M059J (cell line): ENCODE measurements at places on chromosomes 7 and 10. TPM values are rescaled to one million over a fixed set of nuclear protein-coding genes. Genes with fewer than 3 reads are reported as not detected.

The BTBD16 gene
- total RNA-seq: 0.05 TPM in 1 of 2 replicates, not detected in the other

The HTR5A gene
- not detected in 2 replicates for total RNA-seq

The ZPBP gene
- total RNA-seq: not detected in 2 replicates

The AS3MT gene
- 0.12 and 1.5 TPM in 2 replicates for total RNA-seq

The TYW1 gene
- 20.6 and 32.3 TPM in 2 replicates for total RNA-seq

The EMX2 gene
- total RNA-seq: not detected in 2 replicates

DNA sequence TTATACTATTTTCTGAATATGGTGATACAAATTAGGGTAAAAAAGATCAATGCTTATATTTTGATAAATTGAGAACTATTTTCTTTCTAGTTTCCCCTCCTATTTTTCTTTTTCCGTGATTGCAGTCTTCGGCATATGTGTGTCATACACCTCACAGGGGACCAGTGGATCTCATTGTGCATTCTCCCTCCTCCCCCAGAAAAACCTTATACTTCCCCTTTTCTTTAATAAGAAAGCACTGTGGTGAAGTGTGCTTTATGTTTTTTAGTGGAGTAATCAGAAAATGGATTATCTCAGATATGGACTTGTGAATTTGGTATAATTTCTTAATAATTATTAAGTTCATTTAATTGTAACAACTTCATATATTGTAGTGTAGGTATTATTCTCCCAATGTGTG lies 72.8 kb downstream of the BICC1 start:
- no peak for DNase-seq

GRCh38 chr10:9636216-9636615 lies 1381.5 kb upstream of the CELF2 start:
- DNase-seq: no peak

- peak; percentile 33 for DNase-seq
Observed at GRCh38 chr7:148701414-148701813, 2.7 kb downstream of the CUL1 start.

- peak; percentile 80 for DNase-seq
Observed at GRCh38 chr7:156897673-156898072, 4.7 kb upstream of the LMBR1 start.

- DNase-seq: peak; percentile 72
Observed at GRCh38 chr7:92137557-92137956, 3.3 kb upstream of the CYP51A1 start.

DNA sequence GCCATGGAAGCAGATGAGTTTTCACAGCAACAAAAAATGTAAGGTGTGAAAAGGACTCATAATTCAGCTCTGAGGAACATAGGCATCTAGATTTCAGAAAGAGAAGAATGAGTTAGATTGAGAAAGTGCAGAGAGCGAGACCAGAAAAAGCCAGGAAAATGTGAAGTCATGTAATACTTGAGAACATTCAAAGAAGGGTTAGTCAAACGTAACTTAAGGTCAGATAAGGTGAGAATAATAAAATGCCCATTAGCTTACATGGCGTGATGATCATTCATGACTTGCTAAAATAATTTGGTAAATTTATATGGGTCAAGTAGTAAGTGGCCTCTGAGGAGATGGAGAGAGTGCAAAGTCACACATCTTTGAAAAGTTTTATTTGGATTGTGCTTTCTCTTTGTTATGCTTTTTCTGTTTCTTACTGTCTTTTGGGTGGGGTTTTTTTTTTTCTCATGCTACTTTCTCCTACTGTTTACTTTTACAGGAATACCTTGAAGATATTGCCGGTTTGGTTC lies 271.8 kb upstream of the NRG3 start:
- no peak for DNase-seq

- DNase-seq: no peak
Observed at GRCh38 chr10:62356447-62356846, 17.7 kb upstream of the ZNF365 start.

DNA sequence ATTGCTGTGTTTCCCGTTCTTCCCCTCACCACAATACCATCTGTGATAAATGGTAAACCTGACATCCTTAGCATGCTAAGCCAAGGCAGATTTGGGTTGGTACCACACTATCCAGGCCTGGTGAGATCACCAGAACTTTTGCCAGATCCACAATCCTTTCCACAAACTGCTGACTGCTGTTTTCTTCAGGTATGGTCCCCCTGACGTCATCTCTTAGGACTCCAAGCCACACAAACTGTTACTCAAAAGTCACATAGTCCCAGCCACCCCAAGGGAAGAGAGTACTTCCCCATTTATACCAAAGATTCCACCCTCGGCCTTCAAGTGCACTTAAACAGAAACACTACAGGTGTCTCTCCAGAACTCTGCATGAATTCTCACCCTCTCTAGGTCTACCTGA lies 34.8 kb downstream of the SLC25A13 start:
- DNase-seq: no peak

DNA sequence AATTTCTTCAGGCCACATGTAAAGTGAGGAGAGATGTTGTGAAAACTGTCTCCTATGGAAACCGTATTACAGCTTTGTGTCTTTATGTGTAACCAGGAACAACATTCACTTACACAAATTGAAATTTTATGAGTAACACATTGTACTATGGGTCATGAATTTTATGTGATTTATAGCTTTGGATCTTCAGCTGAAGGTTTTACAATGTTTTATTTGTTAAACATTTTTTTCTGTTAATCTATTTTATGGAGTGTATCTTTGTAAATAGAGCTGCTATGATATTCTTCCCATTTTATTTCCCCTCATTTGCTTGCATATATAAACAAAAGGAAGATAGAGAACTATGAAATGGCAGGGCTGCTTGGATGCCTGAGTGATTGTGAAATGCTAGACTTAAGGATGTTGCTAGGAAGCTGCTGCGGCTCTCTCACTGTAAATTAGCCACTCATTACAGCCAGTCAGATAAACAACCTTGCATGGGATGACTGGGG lies 104.5 kb upstream of the PCLO start:
- DNase-seq: peak; percentile 49

DNA sequence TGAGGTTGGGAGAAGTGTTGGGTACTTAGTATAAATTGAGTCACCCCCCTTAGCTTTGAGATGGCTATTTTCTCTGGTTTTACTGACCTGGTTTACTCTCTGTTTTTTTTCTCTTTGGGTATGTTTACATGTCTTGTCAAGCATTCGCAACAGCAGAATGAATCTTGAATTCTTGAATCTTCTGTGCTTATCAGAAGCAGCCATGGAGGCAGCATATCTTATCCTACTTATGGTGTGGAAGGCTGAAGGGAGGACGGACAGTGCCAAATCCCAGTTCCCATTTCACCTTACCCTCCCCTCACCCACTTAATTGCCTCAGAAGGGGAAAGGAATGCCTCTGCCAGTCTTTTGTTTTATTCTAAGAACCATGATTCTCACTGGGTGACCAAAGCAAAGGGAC lies 3.7 kb downstream of the SND1 start:
- DNase-seq: no peak

DNA sequence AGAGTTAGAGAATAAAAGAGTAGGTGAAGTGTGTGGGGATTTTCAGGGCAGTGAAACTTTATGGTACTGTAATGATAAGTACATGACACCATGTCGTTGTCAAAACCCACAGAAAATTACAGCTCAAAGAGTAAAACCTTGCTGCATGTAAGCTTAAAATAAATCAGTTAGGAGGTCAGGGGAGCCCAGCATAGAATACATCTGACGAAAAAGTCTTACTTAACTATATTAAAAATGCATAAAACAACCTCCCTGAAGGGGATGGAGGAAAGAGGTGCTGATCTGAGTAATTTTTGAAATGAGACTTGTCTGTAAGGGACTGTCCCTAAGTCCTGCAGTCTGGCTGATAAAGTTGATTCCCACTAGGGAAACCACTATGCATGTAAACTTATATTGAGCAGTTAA lies 49.8 kb upstream of the AKR1E2 start:
- no peak for DNase-seq

GRCh38 chr7:111650456-111650999 lies 88.2 kb upstream of the IMMP2L start:
- peak; percentile 47 for DNase-seq

GRCh38 chr7:112204499-112205342 lies 1.5 kb downstream of the DOCK4 start:
- peak; percentile 54 for DNase-seq

GRCh38 chr7:148729984-148730733 lies 31.5 kb downstream of the CUL1 start:
- DNase-seq: peak; percentile 81

DNA sequence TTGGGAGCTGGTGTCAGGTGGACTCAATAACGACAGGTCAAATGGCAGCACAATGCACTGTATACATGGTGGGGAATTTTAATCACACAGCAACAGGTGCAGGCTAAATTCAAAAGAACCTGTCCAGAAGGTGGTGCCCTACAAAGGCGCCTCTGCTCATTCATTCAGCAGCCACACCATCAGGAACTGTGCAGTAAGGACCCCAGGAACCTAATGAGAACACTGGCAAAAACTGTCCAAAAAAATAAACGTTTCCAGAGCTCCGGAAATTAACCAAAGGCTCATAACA lies 21.9 kb upstream of the CRYGN start:
- DNase-seq: no peak

GRCh38 chr7:102944241-102944640 lies 31.4 kb downstream of the LRRC17 start:
- DNase-seq: no peak

DNA sequence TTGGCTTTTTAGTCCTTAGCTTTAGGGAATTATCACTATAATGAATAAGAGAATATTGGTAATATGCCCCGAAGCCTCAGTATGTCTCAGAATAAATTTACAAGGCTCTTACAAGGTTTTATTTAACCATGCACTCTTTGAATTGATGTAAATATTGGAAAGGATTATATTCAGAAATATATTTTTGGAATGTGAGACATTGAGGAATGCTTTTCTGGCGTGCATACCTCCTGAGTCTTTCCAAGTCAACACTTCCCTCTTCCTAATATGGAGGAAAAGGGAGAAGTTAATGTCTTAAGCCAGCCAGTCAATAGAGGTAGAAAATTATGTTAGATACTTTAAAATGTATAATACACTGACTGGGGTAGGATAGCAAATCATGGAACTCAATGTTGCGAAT lies 1.2 kb upstream of the OR2F1 start:
- no peak for DNase-seq

DNA sequence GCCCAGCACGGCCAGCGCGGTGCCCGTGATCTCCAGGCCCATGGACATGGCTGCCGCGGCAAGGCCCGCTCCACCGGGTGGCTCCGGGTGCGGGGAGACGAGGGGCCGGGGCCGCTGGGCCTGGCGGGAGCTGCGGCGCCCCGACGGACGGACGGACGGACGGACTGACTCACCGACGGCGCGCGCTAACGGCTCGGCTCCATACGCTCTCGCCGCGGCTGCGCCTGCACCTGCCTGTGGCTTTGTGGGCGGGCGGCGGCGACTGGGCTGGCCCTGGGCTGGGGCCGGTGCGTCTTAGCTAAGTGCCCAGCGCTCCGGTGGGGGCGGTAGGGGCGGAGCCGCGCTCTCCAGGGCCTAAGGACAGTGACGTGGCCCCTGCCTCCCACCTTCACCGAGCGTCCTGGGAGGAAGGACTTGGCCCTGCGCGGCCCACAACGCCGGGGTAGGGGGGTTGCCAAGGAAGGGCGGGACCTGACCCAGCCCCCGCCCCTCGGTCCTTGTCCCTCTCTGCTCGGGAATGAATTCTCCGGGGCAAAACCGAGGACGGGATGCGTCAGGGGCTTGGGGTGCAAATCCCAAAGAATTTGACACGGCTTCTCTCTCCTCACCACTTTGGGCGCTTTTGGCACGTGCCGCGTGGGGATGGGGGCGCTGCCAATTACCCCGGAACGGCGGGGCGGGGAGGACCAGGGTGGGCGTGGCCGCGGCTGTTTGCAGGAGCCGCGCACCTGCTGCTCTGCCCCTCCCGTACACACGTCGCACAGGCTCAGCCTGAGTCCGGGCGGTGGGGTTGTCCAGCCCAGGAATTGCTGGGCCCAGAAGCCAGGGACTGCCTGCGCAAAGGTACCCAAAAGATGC lies at the start of gene CLDN3:
Gene CLDN3 (minus strand): TSS at position 269 of the 858 bp plus-strand sequence. CDS start 221 bp downstream, at position 48.
- no peak for DNase-seq

- DNase-seq: peak; percentile 12
Observed at GRCh38 chr7:43509906-43510305, 73.0 kb upstream of the STK17A start.

DNA sequence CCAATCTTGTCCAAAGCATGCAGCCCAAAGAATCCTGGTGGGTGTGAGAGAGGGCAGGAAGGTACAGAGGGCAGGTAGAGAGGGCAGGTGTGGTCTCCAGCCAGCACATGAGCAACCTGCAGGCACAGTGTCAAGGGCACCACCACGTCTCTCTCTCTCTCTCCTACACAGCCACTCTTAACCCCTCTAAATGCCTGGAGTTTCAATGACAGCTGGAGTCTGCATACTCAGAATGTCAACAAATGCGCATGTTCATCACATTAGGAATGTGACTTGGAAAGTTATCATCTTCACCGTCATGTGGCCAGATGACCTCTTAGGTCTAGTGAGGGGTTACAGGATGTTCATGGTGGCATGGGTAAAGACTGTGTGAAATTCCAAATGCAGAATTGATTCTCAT lies 456.8 kb downstream of the SORCS1 start:
- DNase-seq: no peak

- peak; percentile 84 for DNase-seq
Observed at GRCh38 chr7:22728401-22729029, 1.5 kb downstream of the IL6 start.

GRCh38 chr7:128742206-128742605 lies 3.0 kb downstream of the CALU start:
- DNase-seq: peak; percentile 70

- DNase-seq: no peak
Observed at GRCh38 chr7:28761505-28761904, 196.6 kb downstream of the TRIL start.

- peak; percentile 99 for DNase-seq
Observed at GRCh38 chr10:114306116-114306973, 67.3 kb downstream of the VWA2 start.

GRCh38 chr10:82211346-82211745 lies 336.4 kb downstream of the NRG3 start:
- no peak for DNase-seq

GRCh38 chr10:33025039-33025438 lies 67.0 kb upstream of the ITGB1 start:
- DNase-seq: no peak

GRCh38 chr7:94047956-94048355 lies 43.8 kb upstream of the BET1 start:
- DNase-seq: no peak

DNA sequence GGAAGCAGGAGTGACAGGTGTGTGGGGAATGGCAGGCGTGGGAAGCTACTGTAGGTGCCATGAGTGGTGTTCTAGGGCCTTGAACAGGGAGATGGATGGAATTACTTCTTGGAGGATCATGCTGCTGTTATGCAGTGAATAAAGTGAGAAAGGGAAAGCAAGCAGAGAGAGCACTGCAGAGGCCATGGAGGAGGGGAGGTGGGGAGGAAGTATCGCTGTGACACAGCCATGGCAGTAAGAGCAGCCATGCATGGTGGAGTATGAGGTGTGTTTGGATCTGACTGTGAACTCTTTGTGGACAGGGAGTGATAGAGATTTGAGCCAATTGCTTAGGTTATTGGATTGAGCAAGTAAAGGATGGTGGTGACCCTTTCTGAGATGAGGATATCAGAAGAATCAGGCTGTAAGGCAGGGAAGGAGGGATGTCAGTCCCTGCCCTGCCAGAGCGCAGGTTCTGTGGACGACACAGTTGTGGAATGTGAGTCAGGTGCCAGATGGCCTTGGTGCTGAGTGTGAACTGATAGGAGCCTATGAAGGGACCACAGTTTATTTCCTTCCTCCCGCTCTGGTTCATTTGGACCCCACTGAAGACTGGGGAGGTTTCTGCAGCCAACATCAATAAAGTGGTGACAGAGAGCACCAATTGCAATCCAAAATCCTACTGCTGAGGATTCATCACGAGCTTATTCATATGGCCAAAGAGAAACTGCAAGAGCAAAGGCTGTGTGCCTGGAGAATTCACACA lies 105.5 kb upstream of the TMEM72 start:
- DNase-seq: no peak

- DNase-seq: no peak
Observed at GRCh38 chr10:132557696-132558515, 20.3 kb downstream of the INPP5A start.
